Neural progenitor cell (in vitro differentiated cells): ENCODE measurements at places on chromosomes 7 and 10. TPM values are rescaled to one million over a fixed set of nuclear protein-coding genes. Genes with fewer than 3 reads are reported as not detected.

DNA sequence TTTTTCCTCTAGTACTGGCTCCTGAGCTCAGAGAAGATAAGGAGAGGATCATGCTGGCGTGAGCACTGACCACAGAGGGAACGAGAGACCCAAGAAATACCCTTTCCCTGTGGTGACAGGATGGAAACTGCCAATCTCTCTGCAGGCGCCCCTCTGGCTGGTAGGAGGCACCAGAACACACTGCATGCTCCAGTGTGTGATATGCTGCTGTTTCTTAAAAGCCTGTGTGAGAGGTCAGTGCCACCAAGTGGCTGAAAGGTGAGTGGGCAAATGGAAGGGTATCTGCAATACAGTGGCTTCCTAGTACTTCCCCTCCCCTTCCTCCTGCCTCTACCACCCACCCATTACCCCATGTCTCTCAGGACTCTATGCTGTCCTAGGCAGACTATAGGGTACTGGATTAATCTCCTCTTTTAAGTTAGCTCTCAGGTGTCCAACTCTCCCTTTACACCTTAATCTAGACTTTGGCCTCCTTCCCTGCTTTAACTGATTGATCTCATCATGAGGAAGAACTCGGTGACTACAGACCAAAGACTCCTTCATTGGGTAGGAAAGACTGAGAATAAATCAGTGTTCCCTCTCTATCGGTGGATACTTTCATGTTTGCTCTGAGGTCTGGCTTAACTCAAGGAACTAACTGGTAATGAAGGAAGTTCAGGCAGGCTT lies 283.6 kb downstream of the ADRA2A start:
- peak; percentile 78 for DNase-seq
- H3K27ac ChIP-seq, result no peak overlapping the region
- H3K27me3 ChIP-seq, result no peaks in the 10 kb centered on the region
- no peaks in the 10 kb centered on the region for H3K4me1 ChIP-seq

PODXL gene
- total RNA-seq, result 37.7 and 38.4 TPM in 2 replicates

DNA sequence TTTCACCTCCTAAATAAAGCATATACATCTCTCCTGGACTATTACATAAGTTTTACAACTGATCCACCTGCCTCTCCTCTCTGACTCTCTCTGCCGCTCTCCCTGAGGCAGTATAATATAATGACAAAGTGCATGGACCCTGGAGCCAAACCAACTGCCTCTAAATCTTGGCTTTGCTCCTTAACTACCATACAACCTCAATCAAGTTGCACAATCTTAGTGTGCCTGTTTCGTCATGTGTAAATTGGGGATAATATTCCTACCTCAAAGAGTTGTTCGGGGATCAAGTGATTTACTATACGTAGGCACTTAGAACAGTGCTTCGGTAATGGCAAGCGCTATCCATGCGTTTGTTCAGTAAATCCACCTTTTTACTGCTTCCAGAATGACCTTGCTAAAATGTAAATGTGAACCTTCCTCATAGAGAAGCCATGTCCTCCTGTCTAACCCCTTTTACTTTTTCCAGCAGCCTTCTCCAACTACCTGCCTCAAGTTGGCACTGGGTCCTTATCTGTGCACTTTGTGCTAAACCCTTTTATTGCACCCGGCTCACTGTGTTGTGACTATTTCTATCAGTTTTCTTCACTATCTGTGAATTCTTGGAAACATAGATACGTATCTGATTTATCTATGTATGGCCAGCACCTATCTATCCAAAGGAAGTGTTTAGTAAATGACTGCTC lies 30.6 kb upstream of the DLD start:
- H3K36me3 ChIP-seq, result no peaks in the 10 kb centered on the region
- no peak overlapping the region for H3K27ac ChIP-seq

DNA sequence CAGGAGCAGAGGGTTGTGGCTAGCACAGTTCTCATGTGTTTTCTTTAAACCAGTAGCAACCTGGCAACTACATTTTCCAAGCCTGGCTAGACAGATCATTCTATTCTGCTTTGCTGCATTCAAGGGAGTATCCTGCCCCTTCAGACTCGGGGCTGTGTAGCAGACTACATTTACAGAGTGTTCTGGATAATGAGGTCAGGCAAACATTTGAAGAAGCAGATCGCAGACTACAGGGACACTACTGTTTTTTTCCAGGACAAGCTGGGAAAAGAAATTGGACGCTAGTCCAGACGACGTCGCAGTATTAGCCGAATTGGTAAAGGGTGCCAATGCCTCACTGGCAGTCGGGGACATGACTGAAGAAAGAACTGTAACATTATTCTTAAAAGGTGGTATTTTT lies 61.0 kb upstream of the PAPSS2 start:
- H3K27ac ChIP-seq, result no peak overlapping the region
- no peaks in the 10 kb centered on the region for H3K36me3 ChIP-seq
- no peaks in the 10 kb centered on the region for H3K27me3 ChIP-seq
- H3K4me3 ChIP-seq, result no peak overlapping the region
- no peaks in the 10 kb centered on the region for H3K4me1 ChIP-seq

ZNF789 gene
- total RNA-seq, result 18.7 and 20.2 TPM in 2 replicates

DNA sequence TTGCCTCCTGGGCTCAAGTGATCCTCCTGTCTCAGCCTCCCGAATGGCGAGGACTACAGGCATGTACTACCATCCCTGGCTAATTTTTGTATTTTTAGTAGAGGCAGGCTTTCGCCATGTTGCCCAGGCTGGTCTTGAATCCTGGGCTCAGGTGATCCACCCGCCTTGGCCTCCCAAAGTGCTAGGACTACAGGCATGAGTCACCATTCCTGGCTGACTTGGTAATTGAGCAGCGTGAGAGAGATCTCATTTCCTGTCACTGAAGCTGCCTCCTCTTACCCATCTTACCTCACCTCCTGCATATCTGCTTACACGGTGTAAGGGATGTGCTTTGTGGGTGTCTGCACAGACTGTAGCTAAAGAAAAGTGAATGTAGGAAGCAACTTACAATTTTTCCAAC lies 9.7 kb downstream of the IFIT3 start:
- no peak for DNase-seq
- H3K27me3 ChIP-seq, result no peaks in the 10 kb centered on the region
- no peaks in the 10 kb centered on the region for H3K36me3 ChIP-seq
- no peak overlapping the region for H3K27ac ChIP-seq

OR6B1 gene
- not detected in 2 replicates for total RNA-seq
